Activated CD4-positive, alpha-beta T cell treated with anti-CD3 and anti-CD28 coated beads for 36 hours (primary cell): ENCODE measurements at places on chromosomes 13 and 19. TPM values are rescaled to one million over a fixed set of nuclear protein-coding genes. Genes with fewer than 3 reads are reported as not detected.

- peaks cover 2% of the 10 kb centered on the region for H3K4me1 ChIP-seq
- no peaks in the 10 kb centered on the region for H3K36me3 ChIP-seq
- no peak overlapping the region for H3K4me3 ChIP-seq
These were observed 26.4 kb downstream of the B3GLCT start for GRCh38 chr13:31225998-31226675.

The DCLK1 gene
- not detected for total RNA-seq

The COMMD6 gene
- 121 TPM for total RNA-seq

DNA sequence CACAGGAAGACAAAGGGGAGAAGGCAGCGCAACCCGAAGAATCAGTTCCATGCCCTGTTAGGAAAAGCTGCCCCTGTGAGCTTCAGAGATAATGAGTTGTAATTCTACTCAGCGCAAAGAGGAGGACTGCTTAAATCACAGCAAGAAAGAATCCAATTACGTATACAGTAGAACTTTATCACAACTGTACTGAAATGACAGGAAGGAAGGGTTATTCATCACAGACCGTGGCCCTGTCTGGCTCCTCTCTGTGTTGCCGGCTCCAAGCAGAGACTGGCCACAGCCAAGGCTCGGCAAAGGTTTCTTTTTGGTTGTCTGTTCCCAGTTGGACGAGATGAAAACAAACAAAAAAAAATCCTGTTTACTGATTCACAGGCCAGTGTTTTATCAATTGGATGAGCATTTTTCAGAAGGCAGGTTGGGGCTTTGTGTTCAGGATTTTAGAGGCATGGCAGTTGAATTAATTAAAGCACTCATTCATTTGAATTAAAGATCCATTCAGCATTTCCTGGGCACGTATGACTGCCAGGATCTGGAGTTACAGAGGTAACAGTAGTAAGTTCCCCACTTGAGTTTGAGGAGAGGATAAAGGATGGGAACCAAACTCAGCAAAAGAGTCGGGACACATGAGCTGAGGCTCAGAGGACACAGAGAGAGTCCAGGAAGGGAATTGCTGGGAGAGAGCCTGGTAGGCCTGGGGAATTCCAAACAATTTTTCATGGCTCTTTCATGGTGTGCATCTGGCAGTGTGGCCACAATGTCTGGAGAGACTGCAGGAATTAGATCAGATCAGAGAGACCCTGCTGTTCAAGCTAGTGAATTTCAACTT lies 341.0 kb downstream of the DNAJC15 start:
- H3K4me1 ChIP-seq = peaks cover 19% of the 10 kb centered on the region
- no peak overlapping the region for H3K4me3 ChIP-seq
- no peak for DNase-seq
- H3K27ac ChIP-seq = no peak overlapping the region
- H3K27me3 ChIP-seq = no peaks in the 10 kb centered on the region

The ZNF382 gene
- total RNA-seq = 20.0 TPM

GRCh38 chr19:40341601-40342482 lies 6.4 kb downstream of the C19orf47 start:
- H3K4me1 ChIP-seq = peaks cover 3% of the 10 kb centered on the region
- no peak for DNase-seq
- H3K27me3 ChIP-seq = no peaks in the 10 kb centered on the region
- H3K4me3 ChIP-seq = no peak overlapping the region
- peaks cover 8% of the 10 kb centered on the region for H3K36me3 ChIP-seq

The SLC6A16 gene
- 0.42 TPM for total RNA-seq

DNA sequence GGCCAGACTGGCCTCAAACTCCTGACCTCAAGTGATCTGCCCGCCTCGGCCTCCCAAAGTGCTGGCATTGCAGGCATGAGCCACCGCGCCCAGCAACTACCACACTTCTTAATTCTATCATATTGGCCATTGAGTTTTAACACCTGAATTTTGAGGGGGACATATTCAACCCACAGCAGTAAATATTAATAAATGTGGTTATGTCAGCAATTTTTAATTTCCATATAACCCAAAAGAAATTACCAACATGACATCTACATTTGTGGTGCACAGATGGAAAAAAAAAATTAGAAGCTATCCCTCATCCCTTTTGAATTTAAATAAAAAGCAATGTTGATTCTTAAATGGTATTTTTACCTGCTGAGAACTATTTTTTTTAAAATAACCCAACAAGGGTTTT lies 88.7 kb downstream of the SLITRK6 start:
- H3K27me3 ChIP-seq = no peaks in the 10 kb centered on the region
- DNase-seq = no peak
- H3K4me3 ChIP-seq = no peak overlapping the region
